ENCODE measurements at places on chromosomes 7 and 10.

- DNase-seq: no peak
Observed at GRCh38 chr10:101066896-101067355, 5.1 kb downstream of the KAZALD1 start.

- DNase-seq: no peak
Observed at GRCh38 chr7:150479023-150479716, 28.7 kb downstream of the GIMAP8 start.

DNA sequence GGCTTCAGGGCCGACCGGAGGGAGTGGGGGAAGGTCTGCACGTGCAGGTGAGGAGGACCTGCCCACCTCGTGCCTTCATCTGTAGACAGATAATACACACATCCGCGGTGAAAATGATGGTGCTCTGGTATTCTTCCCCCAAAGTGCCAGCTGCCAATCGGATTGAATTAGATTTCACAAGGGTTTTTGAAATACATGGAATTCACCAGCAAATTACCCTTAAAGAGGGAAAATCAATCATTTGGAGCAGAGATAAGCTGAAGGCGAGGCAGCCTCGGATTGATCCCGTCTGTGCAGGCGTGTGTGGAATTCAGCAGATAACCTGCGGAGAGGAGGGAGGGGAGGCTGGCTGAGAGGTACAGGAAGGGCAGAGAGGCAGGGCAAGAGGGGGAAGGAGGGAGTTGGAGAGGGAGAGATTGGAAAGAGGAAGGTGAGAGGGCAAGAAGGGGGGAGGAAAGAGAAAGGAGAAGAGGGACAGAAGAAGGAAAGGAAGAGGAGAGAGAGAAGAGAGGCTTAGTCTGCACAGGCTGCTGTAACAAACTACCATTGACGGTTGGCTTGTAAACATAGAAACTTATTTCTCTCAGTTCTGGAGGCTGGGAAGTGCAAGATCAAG, 84.2 kb downstream of the C10orf105 start:
- no peak for DNase-seq

DNA sequence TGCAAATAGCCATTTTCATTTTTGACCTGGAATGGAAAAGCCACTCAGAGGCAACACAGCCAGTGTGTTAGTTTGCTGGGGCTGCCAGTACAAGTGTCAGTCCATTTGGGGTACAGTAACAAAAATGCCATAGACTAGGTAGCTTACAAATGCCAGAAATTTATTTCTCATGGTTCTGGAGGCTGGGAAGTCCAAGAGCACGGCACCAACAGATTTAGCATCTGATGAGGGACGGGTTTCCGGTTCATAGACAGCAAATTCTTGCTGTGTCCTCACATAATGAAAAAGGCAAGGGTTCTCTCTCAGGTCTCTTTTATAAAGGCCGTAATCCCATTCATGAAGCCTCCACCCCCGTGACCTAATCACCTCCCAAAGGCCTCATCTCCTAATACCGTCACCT, 418.2 kb downstream of the TYW1 start:
- no peak for DNase-seq

- DNase-seq: no peak
Observed at GRCh38 chr10:89373916-89374711, 3.7 kb upstream of the IFIT1B start.

GRCh38 chr7:1696671-1697498, 26.8 kb downstream of the ELFN1 start:
- DNase-seq: no peak

- DNase-seq: no peak
Observed at GRCh38 chr7:92880212-92881090, 44.1 kb upstream of the CDK6 start.

GRCh38 chr7:151035026-151035717, 6.9 kb downstream of the ABCB8 start:
- DNase-seq: no peak

DNA sequence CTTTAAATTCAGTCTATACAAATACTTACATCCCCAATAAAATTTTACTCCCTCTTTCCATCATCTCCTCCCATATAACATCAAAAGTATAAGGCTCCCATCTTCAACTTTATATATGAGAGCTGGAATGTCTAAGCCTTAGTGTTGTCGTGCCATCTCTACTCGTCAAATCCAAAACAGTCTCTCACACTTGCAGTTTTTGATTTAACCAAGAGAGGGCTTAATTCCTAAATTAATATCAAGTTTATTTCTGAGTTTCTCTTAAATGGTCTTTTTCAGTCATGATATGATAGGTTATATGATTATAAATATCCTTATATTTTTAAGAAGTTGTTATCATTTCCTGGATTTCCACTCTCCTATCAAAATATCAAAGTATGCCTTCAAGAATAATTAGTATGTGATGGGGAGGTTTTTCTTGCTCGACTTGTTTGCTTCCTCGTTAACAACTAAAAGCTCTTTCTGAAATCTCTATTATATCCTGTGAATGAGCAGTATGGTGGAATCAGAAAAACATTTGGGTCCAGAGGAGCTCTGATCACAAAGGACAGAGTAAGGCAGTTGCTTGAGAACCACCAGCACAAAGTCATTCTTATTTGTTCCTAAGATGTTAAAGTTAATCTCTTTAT, 12.5 kb upstream of the LIPK start:
- DNase-seq: no peak

GRCh38 chr7:11636274-11636673, 195.7 kb downstream of the THSD7A start:
- DNase-seq: no peak

DNA sequence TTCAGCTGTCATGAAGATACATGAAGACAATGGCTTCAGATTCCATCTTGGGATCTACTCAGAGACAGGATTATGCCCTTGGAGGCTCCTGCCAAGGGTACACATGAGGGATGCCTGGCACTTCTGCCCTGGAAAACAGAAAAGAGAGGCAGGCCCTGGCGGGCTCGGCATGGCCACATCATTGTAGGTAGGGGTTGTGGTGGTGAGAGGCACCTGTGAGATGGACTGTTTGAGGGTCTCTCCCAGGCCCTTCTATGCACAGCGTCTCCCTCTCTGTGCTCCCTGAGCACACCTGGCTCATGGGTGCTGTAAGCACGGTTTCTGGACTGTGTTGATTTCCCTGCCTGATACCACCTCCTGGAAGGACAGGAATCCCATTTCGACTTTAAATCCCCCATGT, 304.3 kb downstream of the GLRX3 start:
- no peak for DNase-seq

GRCh38 chr7:153407291-153408046, 644.7 kb upstream of the DPP6 start:
- no peak for DNase-seq

DNA sequence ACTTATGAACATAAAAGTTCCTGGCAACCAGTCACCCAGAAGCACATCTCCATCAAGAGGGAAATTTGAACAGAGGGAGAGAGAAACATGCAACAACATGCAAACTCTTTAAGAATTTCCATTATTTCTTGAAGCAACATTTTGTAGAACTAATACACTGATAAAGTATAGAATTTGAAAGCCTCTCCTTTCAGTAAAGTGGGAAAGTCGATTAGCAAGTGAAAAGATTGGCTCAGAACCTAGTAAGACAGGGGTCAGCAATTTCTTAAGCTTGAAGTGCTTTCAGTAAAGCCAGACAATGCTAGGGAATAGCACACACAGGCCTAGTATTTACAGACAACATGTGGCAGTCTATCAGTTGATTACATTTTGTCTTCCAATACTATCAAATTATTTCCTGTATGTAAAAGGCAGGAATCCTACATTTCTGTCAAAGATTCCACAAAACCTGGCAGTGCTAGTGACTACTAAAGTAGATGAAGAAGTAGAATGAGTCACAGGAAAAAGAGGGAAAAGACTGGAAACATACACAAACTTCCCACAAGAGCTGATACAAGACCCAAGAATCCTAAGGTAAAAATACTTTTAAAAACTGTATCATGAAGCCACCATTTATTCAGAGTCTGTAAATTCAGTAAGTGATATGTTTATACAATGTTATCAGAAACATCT, 25.2 kb downstream of the DNAJC1 start:
- DNase-seq: no peak

- no peak for DNase-seq
Observed at GRCh38 chr10:117619707-117620405, 77.3 kb downstream of the EMX2 start.

DNA sequence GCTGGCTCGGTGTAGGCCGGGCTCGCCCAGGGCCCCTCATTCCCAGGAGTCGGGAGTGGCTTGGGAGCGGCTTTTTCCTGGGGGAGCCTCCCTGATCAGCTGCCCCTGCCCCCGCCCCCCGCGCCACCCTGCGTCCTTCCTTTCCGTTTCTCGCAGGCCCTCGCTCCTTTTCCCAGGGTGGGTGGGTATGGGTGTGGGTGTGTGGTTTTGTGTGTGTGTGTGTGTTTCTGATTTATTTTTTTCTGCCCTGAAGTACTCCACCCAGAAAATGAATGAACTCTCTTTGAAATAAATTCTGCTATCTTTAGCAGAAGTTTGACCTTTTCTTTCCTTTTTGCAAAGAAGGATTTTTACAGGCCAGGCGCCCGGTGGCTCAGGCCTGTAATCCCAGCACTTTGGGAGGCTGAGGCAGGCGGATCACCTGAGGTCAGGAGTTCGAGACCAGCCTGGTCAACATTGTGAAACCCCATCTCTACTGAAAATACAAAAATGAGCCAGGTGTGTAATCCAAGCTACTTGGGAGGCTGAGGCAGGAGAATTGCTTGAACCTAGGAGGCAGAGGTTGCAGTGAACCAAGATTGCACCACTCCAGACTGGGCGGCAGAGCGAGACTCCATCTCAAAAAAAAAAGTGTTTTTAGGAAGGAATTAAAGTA, 30.0 kb upstream of the AP5Z1 start:
- no peak for DNase-seq

DNA sequence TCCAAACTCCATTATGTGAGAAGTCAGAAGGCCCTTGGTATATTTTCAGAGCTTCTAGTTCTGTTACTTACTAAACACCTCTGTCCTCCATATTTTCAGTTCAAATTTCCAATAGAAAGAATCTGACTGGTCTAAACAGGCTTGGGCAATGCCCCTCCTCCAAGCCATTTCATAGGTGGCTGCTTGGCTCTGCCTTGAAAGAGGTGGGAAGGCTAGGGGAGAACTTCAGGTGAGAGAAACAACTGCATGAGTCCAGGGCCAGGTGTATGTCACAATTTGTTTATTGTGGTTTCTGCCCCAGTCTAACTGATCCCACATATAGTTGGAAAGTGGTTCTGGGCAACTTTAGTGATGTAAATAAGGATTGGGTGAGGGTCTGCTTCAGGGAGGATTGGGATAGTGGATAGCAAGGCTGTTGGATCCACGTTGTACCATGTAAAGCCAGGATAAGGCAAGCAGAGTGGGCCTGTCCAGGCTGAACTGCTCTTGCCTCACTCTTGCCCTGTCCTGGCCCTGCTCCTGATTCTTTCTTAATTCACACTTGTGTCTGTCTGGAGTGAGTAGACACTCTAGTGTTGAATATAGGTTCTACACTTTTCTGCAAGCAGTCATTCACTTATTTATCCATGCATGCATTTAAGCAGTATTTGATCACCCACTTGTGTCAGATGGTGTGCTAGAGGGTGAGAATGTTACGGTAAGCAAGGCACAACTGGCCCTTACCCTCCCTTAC, 67.5 kb upstream of the COMTD1 start:
- DNase-seq: no peak

GRCh38 chr7:134892963-134893362, 93.3 kb upstream of the AGBL3 start:
- DNase-seq: no peak

DNA sequence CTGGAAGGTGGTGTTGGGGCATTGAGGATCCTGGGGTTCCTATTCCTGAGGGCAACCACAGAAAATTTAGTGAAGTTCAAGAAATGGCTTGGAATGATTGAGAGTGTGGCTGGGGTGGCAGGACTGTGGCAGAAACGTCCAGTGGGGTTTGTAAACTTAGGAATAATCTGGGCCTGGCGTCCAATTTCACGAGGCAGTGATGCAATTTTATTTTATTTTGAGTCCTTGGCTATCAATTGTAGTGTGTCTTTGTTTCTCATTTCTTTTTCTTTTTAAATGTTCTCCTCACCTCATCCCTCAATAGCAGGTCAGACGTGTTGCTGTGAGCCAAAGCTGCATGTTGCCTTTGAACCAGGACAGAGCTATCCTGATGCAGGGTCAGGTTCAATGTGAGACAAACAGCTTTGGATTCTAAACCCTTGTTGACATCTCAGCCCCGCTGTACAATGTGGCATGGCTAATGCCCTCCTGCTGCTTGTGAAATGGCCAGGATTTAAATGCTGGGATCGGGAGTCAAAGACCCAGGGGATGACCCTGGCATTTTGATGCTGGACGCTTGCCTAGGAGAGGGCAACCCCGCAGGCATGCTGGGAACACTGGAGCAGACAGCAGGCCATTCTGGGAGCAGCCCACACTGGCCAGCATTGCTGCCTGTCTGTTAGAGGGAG, 64.8 kb downstream of the RBM20 start:
- DNase-seq: no peak

- DNase-seq: no peak
Observed at GRCh38 chr10:90738885-90739284, 119.0 kb downstream of the HTR7 start.

GRCh38 chr7:90595801-90596670, at the start of gene CDK14:
CDK14 (plus strand) TSS chr7:90596321; CDS start chr7:90596628, 307 bp downstream.
- DNase-seq: no peak

DNA sequence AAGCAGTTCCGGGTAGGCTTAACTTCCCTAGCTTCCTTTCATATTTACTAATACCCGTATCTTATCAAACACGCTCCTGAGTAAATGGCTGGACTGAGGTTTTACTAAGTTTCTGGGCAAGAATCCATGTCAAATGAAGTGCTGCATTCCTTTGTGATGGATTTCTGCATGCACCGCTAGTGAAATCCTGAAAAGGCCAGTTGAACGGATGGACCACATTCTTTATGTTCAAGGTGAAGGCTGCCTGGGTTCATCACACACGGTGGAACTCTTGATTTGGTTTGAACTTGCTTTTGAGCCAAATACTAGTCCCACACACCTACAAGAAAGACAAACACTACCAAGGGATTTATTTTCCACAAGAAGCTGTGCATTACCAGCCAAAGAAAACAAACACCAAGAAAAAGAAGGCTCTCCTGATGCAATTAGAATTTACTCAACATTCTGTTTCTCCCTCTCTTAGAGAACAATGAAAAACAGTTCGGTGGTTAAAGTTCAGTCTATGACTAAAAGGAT, 255.0 kb upstream of the SEMA3C start:
- DNase-seq: no peak

DNA sequence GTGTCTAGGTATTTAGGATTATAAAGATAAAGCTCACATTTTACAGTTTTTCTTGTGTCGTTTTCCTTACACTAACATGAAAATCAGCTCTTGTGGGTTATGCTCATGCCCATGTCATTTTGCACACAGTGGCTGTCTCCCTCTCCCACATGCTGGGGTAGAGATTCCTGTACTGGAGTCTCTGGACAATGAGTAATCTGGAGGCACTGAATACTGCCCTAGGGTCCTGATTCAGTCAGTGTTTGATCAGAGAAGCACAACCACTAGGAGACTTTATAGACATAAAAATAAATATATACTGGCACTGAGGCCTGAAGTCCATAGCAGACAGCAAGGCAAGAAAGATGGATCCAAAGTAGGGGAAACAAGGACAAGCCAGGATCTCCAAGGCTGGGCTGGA, 1008.8 kb downstream of the KCNMA1 start:
- no peak for DNase-seq

GRCh38 chr10:36254199-36254598, 612.1 kb upstream of the FZD8 start:
- no peak for DNase-seq

- DNase-seq: no peak
Observed at GRCh38 chr10:84401854-84402611, 73.6 kb downstream of the CCSER2 start.

- DNase-seq: no peak
Observed at GRCh38 chr7:74400420-74401136, 53.1 kb upstream of the GTF2IRD1 start.
